Mammary epithelial cell (primary cell): ENCODE measurements at places on chromosomes 3 and 15. TPM values are rescaled to one million over a fixed set of nuclear protein-coding genes. Genes with fewer than 3 reads are reported as not detected.

TTBK2 gene
- 25.8 and 39.2 TPM in 2 replicates for total RNA-seq

MFGE8 gene
- 81.4 TPM for total RNA-seq

SLC28A1 gene
- not detected in 2 replicates for total RNA-seq

ST8SIA2 gene
- total RNA-seq, result 0.45 and 2.4 TPM in 2 replicates

DUOXA1 gene
- total RNA-seq, result 1.8 TPM

SERF2 gene
- 636 and 681 TPM in 2 replicates for total RNA-seq

DNAH12 gene
- total RNA-seq, result under 0.01 TPM

CFAP100 gene
- total RNA-seq, result not detected

CPB1 gene
- not detected in 2 replicates for total RNA-seq

UBAP1L gene
- 2.3 TPM for total RNA-seq

LTF gene
- total RNA-seq, result not detected in 2 replicates

MRAS gene
- total RNA-seq, result 55.3 TPM

LMAN1L gene
- total RNA-seq, result not detected

HGD gene
- total RNA-seq, result 0.50 TPM

PSTPIP1 gene
- 0.67 TPM for total RNA-seq

CXCR6 gene
- not detected for total RNA-seq

TEX9 gene
- total RNA-seq, result 11.2 TPM

DPH3 gene
- 16.3 TPM for total RNA-seq

BTLA gene
- not detected in 2 replicates for total RNA-seq

ADCY5 gene
- not detected in 2 replicates for total RNA-seq
